ENCODE measurements at places on chromosomes 5 and 9.

DNA sequence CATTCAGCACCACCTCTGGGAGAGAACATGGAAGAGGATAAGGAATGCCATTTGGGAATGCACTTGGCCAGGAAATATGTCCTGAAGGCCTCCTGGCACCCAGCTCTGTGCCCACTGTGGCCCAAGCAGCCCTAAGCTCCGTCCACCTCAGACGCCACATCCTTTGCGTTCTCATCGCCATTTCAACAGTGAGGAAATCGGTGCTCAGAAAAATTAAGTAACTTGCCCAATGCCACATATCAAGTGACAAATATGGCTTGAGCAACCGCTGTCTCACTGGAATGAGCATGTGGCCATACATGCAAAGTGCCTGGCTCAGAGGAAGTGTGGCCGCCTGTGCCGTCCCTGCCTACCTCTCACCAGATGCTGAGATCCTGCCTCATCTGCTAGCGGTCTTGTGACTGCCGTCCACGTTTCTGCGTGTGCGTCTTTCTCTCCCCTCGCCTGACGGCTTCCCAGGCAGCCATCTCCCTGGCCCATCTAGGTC, 984 bp upstream of the DOK3 start:
- DNase-seq: no peak

- DNase-seq: no peak
These were observed 12.5 kb downstream of the PRDM6 start for GRCh38 chr5:123101556-123101955.

- DNase-seq: no peak
These were observed 309.6 kb downstream of the EPB41L4A start for GRCh38 chr5:112109331-112110007.

DNA sequence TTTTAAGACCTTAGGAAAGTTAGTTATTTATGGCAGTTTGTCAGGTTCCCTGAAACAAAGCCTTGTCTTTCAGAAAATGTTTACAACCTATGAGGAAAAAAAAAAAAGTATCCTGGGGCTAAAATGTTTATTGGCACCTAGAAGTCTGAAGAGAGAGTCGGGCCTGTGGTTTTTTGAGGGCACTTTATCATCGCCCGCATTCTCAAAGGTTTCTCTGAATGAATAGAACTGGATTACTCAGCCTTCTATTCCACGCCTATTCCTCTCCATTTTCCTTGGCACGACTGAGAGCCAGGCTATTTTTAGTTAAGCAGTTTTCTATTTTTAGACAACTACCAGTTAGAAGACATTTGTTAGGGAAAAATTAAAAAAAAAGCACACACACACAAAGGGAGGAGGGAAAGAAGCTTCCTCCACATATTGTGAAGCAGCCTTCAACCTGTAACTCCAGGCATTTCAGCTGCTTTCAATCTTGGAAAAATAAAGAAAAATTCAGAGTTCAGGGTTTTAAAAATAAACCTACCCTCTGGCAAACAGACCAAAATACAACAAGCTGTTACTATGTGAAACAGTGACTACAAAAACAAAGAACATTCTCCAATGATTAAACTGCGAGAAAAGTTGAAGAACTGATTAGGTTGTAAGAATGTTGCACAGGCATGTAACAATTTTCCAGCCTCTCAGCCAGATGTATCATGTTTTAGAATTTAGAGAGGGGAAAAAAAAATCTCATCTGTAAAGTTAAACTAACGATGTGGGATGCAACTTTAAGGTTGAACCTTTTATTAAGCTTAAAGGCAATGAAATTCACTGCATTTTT, 97.0 kb downstream of the MEF2C start:
- DNase-seq: no peak

DNA sequence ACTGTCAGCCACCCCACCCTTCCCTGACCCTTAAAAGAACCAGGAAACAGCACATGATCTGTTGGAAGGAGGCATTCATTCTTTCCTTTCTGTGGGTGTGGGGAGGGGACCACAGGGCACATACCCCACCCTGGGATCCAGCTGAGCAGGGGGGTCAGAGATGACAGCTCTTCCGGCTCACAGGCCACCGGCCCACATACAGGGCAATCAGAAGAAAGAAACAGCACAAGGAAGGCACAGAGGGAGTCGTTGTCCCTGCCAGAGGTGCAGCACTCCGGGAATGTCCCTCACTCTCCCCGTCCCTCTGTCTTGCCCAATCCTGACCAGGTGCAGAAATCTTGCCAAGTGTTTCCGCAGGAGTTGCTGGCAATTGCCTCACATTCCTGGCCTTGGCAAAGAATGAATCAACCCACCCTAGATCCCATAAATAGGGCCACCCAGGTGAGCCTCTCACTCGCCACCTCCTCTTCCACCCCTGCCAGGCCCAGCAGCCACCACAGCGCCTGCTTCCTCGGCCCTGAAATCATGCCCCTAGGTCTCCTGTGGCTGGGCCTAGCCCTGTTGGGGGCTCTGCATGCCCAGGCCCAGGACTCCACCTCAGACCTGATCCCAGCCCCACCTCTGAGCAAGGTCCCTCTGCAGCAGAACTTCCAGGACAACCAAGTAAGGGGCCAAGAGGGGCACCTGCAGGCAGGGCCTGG, at the start of gene LCN2:
TSS of gene LCN2 (plus strand) at position 453 of the 701 bp plus-strand sequence. CDS start at position 526, 73 bp downstream.
- DNase-seq: no peak

All from ecto neural progenitor cell (in vitro differentiated cells).